ENCODE measurements at places on chromosomes 5 and 9.

DNA sequence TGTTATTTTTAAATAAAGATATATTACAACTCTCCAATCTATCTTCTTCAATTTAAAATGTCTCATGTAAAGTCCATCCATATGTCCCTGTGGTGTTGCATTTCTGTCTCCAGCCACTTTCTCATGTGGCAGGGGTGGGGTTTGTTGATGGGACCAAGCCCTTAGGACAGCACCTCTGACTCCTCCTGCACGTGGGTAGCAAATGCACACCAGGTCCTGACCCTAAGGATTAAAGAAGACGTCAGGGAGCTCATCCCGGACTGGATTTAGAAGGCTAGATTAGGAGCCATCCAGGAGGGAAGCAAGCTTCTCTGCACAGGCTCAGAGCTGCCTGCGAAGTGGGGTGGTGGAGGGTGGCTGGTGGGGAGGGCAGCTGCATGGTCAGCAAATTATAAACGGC lies 38.9 kb upstream of the FAM120AOS start:
- DNase-seq: no peak

GRCh38 chr5:78706381-78706780 lies 57.8 kb upstream of the LHFPL2 start:
- DNase-seq: no peak

GRCh38 chr5:167982-168660 lies 23.2 kb upstream of the LRRC14B start:
- DNase-seq: no peak

DNA sequence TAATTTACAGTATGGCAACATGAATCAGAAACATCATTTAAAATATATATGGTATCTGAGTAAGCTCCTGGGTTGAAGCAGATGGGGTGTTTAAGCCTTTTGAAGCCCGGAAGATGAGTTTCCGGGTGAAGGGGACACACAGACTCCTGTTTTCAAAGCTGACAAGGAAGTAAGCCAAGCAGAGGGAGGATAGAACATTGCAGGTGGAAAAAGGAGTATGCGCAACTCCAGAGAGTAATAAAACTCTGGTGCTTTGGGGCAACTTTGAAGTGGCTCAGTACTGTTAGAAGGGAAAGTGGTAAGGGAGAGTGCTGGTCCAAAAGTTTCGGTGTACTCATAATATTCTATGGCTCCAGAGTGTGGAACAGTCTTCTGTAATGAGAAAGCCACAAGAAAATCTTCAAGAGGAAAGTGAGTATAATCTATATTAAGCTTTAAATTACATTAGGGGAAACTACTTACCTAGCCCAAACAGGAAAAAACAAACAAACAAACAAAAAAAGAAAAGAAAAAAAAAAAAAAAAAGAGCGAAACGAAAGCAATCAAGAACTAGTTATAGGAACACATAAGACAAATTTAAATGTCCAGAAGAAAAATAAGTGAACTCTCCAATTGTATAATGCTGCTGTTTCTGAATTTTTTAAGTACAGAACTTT lies 2.3 kb upstream of the ST8SIA4 start:
- DNase-seq: no peak

DNA sequence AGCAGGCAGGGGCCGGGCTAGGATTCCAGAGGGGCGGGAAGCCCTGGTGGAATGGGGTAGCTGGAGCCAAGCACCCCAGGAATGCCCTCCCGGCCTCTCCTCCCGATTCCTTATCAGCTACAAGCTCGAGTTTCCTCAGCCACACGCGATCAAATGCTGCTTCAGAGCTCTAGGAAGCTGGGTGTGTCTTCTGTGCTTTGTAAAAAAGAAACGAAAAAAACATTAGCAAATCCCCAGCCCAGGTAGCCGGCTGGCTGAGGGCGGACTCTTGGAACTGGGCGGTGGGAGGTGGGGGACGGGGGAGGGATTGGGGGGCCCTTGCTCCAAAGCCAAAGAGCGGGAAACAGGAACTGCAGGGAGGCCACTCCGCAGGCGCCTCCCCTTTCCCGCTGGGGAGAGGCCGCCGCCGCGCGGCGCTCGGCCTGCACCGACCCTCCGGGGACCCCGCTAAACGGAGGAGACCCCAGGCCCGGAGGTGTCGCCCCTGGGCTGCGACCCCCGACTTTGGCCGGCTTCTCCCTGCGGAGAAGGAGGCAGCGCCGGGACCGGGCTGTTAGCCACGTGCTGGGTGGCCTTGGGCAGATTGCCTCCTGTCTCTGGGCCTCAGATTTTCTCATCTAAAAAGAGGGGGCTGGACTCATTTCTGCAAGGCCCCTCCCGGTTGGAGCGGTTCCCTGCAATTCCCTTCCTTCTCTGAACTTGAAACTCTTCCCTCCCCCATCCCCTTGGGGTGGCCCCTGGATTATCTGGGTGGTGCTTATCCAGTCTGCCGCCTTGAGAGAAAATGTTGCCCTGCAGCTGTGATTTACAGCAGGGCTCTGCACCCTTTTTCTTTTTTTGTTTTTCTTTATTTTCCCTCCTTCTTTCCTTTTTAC lies 40.9 kb upstream of the FABP6 start:
- peak; percentile 82 for DNase-seq

- DNase-seq: no peak
These were observed 18.3 kb upstream of the PHYHD1 start for GRCh38 chr9:128902351-128903078.

GRCh38 chr5:151264113-151264512 lies 11.1 kb downstream of the GM2A start:
- no peak for DNase-seq

DNA sequence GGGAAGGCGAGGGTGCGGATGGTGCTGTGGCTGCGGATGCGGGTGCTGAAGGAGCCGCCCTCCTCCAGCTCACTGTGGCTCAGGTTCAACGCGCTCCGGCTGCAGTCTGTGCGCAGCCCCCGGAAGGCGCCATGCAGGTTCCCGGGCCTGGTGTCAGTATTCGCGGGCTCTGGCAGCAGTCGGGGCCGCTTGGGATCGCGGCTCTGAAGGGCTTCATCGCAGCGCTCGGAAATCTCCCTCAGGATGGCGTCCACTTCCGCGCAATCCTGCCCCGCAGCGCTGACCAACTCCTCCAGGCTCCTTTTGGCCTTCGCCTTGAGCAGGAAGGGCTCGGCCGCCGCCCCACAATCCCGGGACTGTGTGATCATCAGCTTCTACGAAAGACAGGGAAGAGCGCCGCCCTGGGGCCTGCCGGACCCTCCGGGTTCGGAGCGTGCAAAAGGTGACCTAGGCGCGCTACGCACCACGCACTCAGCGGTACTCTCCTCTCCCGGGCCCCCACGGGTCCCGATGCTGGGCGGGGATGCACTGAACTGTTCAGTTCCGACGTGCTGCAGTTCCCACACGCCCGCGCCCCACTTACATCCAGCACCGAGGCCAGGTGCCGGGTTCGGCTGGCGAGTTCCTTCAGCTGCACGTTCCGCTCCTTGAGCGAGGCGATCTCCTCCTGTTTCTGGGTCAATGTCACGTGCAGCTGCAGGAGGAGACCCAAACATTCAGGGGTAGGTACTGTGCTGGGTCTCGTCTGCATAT lies 6.5 kb downstream of the MCIDAS start:
- DNase-seq: no peak

- no peak for DNase-seq
These were observed 640.7 kb upstream of the ST8SIA4 start for GRCh38 chr5:101543780-101544179.

DNA sequence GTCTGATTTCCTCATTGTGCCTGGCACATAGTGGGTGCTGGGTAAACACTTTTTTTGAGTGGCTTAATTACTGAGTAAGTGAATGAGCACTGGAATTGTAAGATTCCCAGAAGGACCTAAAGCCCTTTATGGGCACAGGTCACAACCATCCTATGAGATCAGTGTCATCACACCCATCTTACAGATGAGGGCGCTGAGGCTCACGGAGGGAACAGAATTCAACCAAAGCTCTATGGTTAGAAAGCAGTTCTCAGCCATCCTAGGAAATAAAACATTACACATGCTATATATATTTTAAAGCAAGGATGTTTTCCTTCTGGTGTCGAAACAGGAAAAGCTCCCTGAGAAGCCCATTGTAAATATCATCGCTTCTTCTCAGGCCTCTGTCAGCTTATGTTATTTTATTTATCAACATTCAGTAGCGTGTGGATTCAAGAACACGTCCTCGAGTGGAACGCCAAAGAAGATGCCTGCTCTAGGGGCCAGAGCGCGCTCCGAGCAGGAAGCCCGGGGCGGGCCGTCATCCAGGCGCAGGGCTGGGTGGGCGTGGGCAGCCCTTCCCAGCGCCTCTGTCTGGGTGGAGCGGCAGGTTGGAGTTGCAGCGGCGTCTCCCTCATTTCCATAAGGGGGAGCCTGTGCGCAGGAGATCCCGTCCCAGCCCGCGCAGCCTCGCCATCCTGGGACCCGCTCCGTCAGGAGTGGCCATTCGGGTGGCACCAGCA lies 155.8 kb upstream of the SMIM23 start:
- no peak for DNase-seq

DNA sequence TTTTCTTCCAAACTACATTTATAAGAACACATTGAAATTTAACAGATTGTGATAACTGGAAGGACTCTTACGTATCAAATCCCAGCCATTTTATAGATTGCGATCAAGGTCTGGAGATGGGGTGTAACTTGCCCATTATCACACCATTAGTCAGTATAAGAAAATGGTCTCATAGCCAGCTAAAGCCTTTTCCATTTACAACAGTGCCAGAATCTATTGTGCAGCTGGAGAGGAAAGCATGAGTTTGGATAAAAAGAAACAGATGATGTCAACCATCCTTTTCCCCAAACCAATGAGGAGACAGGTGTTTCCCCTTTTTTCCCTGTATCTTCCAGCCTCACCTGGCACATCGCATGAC lies 658.8 kb downstream of the ACTL7B start:
- DNase-seq: no peak

DNA sequence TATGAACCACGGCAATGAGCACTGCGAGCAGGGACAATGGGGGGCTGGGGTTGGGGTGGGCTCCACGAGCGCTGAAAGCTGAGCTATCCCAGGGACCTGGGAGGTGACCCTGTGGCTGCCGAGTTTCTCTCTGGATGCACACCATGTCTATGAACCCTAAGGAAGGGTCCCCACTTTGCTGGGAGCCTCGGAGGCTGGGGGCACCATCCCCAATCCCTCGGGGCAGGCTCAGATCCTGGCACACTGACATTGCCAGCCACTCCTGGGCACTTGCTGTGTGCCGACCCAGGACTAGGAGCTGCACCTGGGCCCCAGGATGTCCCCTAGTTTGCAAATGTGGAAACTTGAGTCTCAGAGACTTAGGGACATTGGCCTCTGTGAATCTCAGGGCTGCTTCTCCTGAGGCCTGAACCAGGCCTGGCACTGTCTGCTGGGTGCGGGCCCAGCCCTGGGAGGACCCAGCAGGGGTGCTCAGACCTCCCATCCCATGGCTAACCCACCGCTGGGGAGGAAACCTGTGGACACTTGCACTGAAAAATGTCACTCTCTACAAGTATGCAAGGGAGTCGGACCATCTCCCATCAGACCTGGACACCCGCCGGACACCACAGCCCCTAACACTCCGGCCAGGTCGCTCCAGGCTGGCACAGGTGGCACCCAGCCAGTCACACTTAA lies 13.0 kb upstream of the CAMSAP1 start:
- no peak for DNase-seq

Measured in right lung (tissue), 10 donors.